ENCODE measurements at places on chromosomes 2 and 18. TPM values are rescaled to one million over a fixed set of nuclear protein-coding genes. Genes with fewer than 3 reads are reported as not detected.

The RAPGEF4 gene
- 0.30 TPM for polyA plus RNA-seq

The RNU2-63P gene
- not detected for polyA plus RNA-seq

The AGXT gene
- polyA plus RNA-seq, result not detected

The LCT gene
- not detected for polyA plus RNA-seq

The CCDC178 gene
- not detected for polyA plus RNA-seq

The DPP10 gene
- polyA plus RNA-seq, result not detected

The AKAIN1 gene
- polyA plus RNA-seq, result not detected

The CDK15 gene
- polyA plus RNA-seq, result 2.5 TPM

The PRPF40A gene
- polyA plus RNA-seq, result 55.8 TPM

The NAT8 gene
- polyA plus RNA-seq, result not detected

The IL1F10 gene
- not detected for polyA plus RNA-seq

The SLC9A4 gene
- 0.11 TPM for polyA plus RNA-seq
